ENCODE measurements at places on chromosomes 4 and X.
A peak's percentile ranks its signal among the peaks of the same experiment; 100 is the strongest.

- peak; percentile 8 for DNase-seq
These were observed 2.1 kb downstream of the GPR101 start for GRCh38 chrX:137031517-137032340.

DNA sequence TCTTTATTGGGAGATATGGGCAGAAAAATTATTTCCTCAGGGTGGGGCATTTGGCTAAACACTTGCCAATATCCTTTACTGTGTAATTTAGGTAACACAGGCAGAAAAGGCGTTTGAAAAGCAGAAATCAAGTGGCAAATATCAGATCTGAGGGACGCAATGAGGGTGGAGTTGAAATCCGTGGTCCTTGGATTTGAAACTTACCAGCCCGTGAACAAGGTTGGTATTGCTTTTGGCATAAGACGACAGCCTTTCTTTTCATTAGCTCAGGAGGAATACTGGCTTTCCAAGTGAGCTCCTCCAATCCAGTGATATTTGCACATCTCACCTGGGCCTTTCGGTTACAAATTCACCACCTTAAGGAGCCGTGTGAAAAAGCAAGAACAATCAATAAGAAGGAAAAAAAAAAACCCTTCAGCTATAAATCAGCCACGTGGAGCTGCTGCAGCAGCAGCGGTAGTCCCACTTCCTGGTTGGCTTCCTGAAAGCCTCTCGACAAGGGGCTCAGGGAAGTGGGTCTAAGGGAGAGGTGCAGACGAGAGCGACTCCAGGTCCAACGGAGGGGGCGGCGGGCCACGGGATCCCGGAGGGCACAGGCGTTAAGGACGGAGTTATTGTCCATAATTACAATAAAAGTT is 734 bp upstream of the GALNT7 start:
- DNase-seq = peak; percentile 27

GRCh38 chr4:99383833-99384392 is 31.4 kb upstream of the ADH1C start:
- no peak for DNase-seq

- DNase-seq = no peak
These were observed 588.8 kb downstream of the ANKRD50 start for GRCh38 chr4:124123721-124124120.

DNA sequence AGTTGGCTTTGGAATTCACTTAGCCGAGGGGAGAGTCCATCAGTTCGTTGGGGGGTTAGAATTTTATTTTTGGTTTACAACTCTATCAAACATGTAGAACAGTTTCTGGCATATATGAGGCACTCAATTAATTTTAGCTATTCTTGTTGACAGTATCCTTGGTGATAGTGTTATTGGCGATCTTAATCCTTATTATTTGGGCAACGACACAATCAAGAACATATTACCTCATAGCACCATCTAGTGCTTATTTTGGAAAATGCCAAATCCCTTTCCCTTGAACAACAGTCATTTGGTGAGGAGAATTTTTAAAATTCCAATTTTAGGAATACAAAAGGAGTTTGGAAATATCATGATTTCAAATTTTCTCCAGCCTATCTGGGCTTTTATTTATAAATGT is 17.9 kb upstream of the PGRMC1 start:
- peak; percentile 12 for DNase-seq
